GM04503 (cell line): ENCODE measurements at places on chromosomes 1 and 21.

DNA sequence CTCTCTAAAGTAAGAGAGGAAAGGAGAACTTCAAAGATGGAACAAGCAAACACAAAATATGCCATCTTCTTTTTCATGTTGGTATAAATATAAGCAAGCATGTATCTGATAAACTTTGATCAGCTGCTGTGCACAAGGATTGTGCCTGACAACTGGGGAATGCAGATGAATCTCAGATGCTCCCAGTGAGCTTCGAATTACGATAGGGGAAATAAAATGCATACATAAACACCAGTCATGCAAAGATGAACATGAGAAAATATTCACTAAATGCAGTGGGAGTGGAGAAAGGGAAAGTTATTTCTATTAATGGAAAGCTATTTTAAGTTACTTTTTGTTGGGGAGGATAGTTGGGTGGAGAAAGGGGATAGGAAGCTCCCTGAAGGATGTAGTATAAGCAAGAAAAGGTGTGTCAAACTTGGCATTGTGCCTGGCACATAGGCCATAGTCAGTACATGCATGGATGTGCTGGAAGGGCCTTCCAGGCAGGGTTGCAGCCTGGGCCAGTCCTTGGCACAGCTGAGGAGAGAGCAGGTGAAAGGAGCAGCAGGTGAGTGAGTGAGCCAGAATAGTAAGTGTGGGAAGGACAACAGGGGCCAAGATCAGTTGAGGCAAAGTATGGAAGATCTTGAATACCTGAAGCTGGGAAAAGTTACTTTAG is 57.8 kb upstream of the PGD start:
- DNase-seq = no peak

- no peak for DNase-seq
Measured at GRCh38 chr1:93525431-93525830, 77.5 kb downstream of the FNBP1L start.

DNA sequence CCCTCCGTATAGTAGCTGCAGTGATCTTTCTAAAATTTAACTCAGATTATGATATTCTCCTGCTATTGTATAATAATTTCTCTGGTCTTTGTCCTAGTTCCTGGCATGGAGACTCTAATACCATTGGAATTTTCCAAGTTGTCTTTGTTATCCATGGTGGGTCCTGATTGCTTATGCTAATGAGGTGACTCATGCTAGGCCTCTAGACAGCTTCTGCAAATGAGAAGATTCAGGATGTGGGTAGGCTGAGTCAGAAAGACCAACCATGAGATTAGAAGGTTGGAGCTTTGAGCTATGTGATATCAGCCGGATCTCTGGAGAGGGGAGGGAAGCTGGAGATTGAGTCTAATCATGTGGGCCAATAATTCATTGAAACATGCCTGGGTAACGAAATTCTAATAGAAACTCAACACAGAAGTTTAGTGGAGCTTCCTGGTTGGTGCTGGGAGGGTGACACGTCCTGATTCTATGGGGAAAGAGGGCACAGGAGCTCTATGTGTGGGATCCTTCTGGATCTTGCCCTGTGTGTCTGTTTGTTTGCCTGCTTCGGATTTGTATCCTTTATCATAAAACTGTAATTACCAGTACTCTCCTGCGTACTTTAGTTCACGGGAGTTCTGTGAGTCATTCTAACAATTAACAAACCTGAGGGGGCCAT is 73.2 kb upstream of the CNIH3 start:
- peak; percentile 97 for DNase-seq

DNA sequence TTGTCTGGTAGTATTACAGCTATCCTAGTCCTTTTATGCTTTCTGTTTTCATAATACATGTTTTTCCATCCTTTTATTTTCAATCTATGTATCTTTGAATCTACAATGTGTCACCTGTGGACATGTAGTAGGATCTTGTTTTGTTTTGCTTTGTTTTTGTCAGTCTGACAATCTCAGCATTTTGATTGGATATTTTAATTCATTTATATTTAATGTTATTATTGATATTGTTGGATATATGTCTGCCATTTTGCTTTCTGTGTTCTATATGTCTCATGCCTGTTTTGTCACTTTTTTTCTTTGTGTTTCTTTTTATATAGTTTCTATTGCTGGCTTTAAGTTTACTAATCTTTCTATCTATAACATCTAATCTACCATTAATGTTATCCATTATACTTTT is 11.5 kb upstream of the PRSS38 start:
- DNase-seq = no peak

DNA sequence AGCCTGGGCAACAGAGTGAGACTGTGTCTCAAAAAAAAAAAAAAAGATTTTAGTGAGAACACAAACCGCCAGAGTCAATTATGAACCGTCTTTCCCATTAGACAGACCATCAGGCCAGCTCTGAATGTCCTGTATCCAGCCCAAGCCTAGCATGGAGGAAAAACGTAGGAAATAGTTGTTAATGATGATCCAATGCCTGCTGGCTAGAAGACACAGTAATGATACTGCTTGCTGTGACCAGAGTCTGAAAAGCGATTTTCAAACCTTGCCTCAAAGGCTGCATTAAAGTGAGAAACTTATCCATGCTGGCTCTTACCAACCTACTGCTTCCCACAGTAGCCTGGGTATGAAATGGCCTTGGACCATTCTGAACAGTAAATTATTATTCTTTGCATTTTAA is 17.0 kb downstream of the COA7 start:
- DNase-seq = no peak

DNA sequence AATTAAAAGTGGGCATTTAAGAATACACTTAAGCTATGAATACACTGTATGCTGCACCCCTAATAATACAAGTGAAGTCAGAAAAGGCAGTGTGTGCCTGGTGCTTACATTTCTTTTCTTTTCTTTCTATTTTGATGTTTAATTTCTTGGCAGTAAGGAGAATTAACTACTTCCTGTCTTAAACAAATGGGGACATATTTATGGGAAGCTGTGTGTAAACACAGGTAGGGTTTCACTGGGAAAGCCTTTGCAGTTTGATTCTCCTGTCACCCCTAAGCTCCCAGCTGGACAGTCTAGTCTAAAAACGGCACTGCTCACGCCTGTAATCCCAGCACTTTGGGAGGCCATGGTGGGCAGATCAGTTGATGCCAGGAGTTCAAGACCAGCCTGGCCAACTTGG is 146.0 kb downstream of the MIS18A start:
- DNase-seq = no peak

DNA sequence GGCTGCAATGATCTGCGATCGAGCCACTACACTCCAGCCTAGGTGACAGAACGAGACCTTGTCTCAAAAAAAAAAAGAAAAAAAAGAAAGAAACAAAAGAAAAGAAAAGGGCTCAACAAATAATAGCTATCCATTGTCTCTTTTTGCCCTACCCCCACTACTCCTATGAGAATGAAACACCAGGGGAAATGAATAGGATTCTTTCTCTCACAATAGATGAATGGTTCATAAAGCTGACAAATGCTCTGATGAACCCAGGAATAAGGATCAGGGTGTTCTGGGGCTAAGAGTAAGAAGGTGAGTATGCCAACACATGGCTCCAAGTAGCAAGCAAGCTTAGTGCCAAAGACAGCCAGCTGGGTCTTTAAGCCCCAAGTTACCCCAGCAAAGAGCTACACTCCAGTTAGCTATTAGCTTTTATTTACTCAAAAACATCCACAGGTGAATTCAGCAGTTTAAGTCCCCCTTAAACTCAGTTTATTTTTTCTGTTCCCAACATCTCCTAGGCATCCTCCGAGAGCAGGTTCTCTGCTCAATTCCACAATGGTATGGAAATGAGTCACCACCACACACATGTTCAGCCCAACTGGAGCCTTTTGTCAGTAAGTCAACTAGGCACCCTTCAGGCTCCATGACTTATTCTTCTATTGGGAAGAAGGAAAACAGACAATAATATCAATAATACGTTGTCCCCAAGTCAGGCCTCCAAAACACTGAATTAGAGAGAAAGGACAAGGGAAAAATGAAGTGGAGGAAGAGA is 4.2 kb downstream of the ADORA3 start:
- DNase-seq = no peak

DNA sequence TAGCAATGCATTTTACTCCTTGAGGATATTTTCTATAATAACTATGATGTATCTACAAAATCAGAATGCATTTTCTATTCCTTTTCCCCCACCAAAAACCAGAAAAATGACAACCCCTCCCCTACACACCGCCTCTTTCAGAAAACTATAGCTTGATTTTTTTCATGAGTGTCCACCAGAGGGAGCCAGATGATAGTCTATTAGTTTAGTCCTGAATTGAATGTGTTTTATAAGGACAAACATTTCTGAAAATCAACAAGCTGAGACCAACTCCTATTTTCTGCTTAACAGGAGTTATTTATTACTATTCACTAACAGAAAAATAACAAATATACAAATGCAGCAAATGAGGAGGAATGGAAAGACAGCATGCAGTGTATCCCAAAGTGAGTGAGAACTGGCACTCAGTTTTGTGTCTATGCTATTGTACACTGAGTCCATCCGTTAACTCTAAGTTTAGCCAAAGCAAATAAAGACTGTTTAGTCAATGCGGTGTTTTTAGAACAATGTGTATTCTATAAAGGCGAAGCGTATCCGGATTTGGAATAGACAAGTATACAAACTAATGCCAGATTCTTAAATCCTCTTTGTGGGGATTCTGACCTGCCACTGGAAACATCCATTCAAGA is 182.6 kb downstream of the VAV3 start:
- DNase-seq = peak; percentile 9

DNA sequence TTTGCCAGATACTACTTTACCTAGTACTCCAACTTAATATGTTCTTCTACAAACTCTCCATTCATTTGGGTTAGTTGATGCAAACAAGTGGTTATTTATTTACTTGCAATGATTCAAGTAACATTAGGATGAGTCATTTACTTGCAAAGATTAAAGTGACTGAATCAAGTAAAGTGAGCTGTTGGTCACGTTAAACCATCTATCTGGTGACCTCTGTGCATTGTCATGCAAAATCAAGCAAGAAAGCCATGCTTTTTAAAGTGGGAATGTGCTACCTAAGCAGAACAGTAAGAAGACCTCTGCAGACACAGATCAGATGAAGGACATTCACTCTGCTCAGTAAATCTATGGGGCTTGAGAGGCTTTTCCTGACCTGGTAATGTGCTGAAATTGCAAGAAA is 254.7 kb downstream of the LRRIQ3 start:
- no peak for DNase-seq

GRCh38 chr1:226029093-226029496 is 30.0 kb upstream of the SDE2 start:
- DNase-seq = no peak

GRCh38 chr1:225612287-225612686 is 40.6 kb downstream of the ENAH start:
- no peak for DNase-seq

DNA sequence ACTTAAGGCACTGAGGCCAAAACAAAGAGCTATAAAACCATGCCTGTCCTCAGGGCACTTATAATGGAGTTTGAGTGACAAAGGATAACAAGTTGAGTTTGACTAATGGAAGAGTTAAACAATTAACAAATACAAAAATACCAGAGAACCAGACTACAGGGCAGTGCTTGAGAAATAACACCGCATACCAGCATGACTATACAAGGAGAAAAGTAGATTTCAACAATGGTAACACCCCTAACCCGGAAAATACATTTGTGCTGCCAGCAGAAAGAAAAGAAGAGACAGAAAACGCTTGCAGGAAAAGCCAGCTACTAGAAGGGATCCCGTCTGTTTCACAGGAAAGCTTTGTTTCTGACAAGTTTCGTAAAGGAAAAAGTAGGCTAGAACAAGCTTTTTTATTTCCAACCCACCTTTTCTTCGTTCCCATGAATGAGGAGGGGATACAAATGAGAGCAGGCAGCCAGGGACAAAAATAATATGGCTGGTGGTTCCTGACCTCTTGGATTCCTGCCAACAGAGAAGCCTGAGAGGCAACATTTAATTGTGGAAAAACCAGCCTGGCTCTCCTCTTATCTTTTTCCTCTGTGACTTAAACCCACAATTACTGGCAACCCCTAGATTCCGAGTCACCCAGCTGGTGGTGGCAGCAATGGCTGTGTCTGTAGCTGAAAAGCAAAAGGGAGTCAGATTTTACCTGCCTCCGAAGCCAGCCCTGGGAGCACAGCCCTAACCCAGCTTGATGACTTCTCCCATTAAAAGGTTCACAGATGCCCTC is 56.5 kb downstream of the WLS start:
- no peak for DNase-seq

DNA sequence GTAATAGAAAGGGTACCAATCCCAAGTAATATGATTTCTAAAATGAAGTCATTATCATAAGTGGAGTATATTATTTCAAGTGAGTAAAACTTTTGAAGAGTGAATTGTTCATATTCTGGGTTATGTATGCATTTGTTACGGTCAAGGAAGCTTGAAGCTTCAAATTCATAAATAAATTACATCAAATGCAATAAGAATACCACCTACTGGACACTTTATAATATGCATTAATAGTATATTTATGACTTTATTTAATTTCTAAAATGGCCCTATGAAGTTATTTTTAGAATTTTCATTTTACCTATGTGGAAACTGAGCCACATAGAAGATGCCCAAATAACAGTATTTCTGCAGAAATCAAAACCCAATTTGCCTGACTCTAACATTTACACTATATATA is 260.6 kb downstream of the SMYD3 start:
- DNase-seq = no peak

DNA sequence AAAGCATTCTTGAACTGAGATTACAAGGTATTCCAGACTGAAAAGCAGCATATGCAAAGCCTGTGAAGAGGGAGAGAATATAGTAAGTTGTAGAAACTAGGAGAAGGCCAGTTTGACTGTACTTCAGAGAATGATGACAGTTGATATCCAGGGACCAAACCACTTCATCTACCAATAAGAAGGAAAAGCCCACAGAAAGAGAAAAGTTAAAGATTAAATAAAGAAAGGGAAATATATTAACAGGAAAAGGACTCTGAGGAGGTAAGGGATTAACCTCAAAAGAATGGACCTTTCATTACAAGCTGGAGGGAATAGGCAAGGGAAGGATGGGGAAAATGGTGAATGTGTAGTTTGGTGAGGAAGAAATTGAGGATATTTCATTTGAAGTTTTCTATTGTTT is 180.2 kb upstream of the CACYBP start:
- no peak for DNase-seq
